Stimulated activated CD8-positive, alpha-beta memory T cell treated with anti-CD3 and anti-CD28 coated beads, Interleukin-15, amount 100 ng/mL, for 4 hours (primary cell): ENCODE measurements at places on chromosomes 4 and X.
A peak's percentile ranks its signal among the peaks of the same experiment; 100 is the strongest.

DNA sequence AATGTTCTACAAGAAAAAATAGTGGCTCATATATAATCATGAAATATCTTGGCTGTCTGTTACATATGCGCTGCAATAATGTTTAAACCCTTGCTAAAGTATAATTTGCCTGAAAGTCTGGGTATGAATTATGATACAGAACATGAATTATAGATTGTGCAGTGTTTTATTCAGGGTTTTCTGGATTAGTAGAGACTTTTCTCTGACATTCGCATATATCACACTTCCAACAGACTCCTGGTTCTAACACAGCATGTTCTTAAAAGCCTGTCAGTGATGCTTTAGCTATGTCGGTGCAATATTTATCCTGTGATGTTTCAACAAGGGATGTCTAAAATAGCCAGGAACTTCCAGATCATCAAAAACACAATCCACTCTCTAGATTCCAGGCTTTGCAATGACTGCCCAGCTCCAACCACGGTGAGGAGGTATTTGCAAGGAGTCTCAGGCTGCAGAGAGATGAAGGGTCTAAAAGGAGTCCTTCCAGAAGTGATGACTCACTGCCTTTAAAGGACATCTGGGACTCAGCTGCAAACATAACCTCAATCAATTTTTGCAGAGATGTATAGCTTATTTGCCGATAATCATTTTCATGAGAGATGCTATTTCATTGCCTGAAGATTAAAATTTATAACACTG, 69.4 kb downstream of the RWDD4 start:
- DNase-seq: no peak

GRCh38 chr4:182806259-182807252, 110.6 kb downstream of the DCTD start:
- DNase-seq: peak; percentile 26

- no peak for DNase-seq
These were observed 3.6 kb downstream of the ARAF start for GRCh38 chrX:47564438-47565085.

- DNase-seq: no peak
These were observed 66.2 kb downstream of the NCAPG start for GRCh38 chr4:17876943-17877342.

DNA sequence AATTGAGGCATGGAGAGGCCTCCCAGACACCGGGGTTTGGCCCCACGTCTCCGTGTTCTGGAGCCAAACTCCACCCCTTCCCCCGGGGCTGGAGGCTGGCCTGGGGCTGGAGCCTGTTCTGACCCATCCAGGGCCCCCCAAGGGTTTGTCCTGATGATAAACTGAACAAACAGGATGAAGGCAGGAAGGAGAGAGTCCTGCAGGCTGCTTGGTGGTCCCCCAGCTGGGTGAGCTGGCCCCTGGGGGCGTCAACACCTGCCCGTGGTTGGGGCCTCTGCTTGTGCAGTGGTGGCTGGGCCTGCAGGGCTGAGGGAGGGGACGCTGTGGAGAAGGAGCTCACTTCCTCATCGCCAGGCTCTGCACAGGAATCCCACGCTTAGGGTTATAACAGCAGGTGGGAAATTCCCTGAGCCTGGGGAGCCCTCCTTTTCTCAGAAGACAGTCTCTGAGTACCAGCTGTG, 2.3 kb downstream of the SH3TC1 start:
- DNase-seq: peak; percentile 24

- no peak for DNase-seq
These were observed 48.6 kb downstream of the TMEM164 start for GRCh38 chrX:110051559-110051958.

DNA sequence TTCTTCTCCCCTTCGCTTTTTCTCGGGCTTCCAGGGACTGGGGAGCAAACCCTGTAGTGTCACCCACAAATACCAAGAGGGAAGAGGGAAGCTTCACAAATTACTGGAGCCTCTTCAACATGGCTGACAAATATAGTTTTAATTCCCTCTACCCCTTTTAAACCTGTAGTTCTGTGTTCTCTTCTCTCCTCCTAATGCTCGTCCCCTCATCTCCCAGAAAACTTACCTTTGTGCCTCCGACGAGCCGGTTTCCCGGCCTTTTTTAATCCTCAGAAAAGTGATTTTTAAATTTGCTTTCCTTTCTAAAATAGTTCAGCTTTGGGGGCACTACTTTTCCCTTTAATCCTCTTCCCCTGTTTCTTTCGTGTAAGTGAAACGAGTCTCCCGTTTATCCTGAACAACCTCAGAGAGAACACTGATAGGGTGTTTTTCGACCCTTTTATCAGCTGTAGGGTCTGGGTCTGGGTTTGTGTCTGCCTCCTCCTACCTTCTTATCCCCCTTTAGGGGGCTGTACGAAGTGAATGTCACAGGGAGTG, 408 bp downstream of the TET2 start:
- DNase-seq: no peak

- no peak for DNase-seq
These were observed 5.1 kb upstream of the RBM41 start for GRCh38 chrX:107123750-107124149.

DNA sequence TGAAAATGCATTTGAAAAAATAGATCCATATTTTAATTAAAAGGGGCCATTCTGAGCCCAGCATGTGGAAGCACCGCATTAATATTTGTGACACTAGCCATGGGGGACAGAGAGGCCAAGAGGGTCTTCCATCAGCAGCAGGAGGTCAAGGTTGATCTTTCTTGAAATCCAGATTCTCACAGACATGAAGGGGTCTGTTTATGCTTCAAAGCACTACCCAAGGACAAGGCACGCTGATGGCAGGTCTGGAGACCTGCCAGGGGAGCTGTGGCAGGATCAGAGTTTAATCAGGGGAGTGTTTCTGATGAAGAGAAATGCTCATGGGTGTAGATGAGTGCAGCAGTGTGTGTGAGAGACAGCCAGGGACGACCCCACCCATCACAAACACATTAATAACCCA, 243.3 kb downstream of the LDB2 start:
- DNase-seq: no peak

- DNase-seq: no peak
These were observed 9.6 kb downstream of the XIAP start for GRCh38 chrX:123869488-123869887.

DNA sequence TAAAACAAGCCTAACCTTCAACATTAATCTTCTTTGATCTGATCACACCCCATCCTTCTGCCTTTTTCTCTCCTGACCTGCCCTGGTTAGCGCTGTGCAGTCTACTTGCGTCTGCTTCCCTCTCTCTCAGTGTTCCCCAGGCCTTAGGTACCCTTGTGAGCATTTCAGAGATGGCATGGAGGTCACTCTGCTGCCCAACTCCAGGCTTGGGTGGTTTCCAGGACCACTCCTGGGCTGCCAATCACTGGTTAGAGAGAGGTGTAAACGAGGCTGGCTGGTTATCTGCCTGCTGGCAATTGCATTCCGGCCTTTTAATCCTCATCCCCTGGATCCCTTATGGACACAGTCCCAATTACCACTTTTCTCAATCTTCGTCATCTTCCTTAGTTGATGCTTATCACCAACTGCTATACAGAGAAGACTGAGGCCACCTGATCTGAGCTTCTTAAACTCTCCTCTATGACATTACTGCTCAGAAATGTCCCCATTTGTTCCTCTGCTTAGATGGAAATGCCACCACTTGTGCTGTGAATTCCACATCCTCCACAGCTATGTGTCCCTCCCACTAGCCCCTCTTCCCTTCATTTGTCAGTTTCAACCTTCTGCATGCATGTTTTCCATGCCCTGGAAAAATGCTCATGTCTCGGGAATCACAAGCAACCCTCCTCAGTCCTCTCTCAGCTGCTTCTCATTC, 29.0 kb upstream of the BCLAF3 start:
- no peak for DNase-seq

DNA sequence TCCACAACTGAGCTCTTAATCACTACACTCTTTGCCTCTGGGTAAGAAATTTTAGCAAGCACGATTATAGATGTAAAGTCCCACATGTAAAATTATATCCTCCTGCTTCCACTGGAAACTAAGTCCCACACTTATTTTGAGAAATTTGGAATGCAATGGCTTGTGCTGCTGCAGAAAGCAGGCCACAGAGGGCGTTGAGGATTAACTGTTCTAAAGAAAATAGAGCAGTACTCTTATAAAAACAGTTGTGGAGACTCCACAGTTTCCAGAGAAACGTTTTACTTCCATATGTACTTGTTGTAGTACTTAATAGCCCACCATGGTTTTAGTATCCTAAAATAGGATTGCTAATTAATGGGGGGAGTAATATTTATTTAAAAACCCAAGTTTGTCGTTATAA, 1.7 kb upstream of the CENPC start:
- no peak for DNase-seq

DNA sequence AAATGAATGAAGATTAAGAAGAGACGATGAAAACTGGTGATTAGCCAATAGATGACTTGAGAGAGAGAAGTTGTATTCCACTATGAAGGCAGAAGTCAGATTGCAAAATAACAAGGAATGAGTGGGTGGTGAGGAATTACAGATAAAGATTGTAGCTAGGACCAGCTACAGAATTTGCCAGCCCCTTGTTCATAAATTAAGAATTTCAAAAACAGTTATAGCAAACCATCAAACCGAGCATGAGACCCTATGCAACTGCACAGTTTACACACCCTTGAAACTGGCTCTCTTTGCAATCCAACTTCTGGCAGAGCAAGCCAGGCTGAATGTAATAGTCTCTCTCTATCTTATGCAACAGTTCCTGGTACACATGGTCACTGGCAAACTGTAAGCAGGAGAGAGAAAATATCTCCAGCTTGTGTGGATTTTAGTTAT, 35.2 kb downstream of the STAP1 start:
- DNase-seq: no peak

DNA sequence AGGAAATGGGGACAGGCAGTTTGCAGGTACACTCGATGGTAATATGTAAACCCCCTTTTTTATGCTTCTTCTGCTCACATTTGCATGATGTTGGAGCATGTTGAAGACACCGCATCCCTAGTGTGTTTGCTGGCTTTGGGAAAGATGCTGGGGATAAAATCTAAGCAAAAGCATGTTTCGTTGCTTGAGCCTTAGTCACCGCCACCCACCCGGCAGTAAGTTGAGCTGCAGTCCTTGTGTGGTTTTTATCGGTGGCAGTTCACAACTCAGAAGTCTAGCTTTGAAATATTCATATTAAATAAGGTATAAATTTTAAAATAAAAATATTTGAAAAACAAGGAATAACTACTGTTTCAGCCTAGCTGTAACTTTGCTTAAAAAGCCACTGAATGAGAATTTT, 21.7 kb upstream of the MND1 start:
- DNase-seq: no peak

DNA sequence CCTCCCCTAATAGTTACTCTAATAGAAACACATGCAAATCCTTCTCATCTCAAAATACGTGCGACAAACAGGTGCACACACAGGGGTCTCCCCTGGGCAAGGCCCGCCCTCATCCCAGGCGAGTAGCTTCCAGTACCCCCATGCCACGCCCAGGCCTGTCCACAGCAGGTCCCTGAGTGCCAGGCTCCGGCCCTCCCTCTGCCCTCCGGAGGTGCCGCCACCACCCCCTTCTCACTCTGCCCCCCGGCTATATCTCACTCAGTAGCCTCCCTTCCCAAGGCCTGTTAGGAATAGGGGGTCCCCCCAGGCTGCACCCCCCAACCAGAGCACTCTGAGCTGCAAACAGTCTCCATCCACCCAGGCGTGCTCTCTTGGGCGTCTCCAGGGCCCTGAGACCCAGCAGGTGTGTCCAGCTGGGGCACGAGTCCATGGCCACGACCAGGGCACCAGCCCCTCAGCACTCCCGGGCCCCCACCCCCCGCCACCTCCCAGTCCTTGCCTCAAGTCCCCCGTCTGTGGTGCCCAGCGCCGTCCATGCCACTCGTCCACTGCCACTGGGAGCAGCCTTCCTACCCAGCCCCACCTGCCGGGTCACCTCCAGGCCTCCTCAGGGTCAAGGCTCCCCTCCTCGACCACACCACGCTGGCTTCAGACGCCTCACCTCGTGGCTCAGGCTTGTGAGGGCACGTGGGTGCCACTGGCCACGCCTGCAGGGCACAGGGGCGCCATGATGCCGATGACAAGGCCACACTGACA, 41.7 kb downstream of the FAM53A start:
- no peak for DNase-seq

GRCh38 chr4:174225349-174226049, 58.0 kb downstream of the FBXO8 start:
- DNase-seq: no peak

DNA sequence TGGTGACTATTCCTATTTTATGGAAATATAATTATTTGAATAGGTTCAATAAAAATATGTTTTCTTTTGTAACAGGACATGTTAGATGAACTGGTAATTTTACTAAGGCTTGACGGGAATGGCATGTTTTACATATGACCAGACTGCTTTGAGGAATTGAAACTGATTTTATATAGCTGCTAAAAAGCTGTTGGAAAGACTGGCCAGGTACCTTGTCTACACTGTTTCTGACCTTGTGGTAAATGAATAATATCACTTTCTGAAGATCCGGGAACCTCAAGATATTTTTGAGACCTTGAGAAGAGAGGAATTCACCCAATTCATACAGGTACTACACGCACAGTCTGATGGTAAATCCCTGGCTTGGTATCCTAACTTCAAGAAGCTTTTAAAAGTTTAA, 42.1 kb upstream of the USP46 start:
- DNase-seq: no peak

DNA sequence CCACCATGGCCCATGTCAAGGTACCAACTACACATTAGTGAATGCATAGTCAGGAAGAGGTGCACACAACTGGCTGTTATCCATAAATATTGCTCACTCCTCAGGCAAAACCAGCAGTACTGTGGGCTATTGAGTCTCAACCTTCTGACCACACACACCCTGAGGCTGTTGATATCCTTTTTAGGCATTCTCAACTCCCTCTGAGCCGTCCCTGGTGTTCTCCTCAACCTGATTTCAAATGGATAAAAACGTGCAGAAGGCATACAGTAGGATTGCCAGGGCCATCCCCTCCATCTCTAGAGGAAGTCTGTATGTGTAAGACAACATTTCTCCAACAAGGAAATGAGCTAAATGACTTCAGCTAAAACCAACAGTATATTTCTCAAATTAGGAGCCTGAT, 98.7 kb upstream of the KLHL13 start:
- no peak for DNase-seq

GRCh38 chr4:98976716-98977115, 18.8 kb upstream of the METAP1 start:
- no peak for DNase-seq

- no peak for DNase-seq
These were observed 1.4 kb upstream of the GPR173 start for GRCh38 chrX:53047228-53047627.

GRCh38 chr4:185344743-185345538, 50.8 kb downstream of the LRP2BP start:
- no peak for DNase-seq

DNA sequence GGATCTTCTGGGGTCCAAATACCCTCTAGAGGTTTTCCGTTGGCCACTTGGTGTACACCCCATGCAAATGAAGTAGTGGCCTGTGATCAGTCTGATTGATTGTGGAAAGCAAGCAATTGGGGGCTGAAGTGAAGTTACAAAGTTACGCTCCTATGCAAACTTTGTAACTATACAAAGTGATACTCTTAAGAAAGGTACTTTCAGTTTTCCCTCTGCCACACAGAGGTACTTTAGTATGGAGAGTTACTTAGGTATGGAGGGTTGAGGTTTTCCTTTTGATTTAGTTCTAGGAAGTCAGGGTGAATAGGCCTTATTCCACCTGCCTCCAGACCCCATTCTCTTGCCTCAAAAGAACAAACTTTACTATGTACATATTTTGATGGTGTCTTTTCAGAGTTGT, 28.7 kb downstream of the STAG2 start:
- DNase-seq: no peak
